CD8-positive, alpha-beta memory T cell (primary cell): ENCODE measurements at places on chromosomes 13 and 19. TPM values are rescaled to one million over a fixed set of nuclear protein-coding genes. Genes with fewer than 3 reads are reported as not detected.

Gene KBTBD6
- 5.9 TPM for total RNA-seq

Gene MCEMP1
- not detected for total RNA-seq

Gene FRY
- total RNA-seq = 0.53 TPM

Gene DMKN
- total RNA-seq = 1.7 TPM

Gene ZNF729
- total RNA-seq = not detected

Gene DCLK1
- not detected for total RNA-seq

Gene CDC42EP5
- total RNA-seq = 1.1 TPM

Gene RXFP2
- not detected for total RNA-seq

Gene TUBA3C
- not detected for total RNA-seq

Gene PRR36
- not detected for total RNA-seq

Gene ZNF805
- total RNA-seq = 11.7 TPM

Gene ZNF524
- 13.9 TPM for total RNA-seq

Gene ATP7B
- total RNA-seq = 1.2 TPM
